ENCODE measurements at places on chromosomes 13 and 19.

- DNase-seq = no peak
These were observed 119.3 kb upstream of the GJB6 start for GRCh38 chr13:20351281-20352022.

GRCh38 chr13:27679396-27679795, 57.7 kb downstream of the POLR1D start:
- DNase-seq = no peak

GRCh38 chr13:59247171-59247570, 916.6 kb downstream of the DIAPH3 start:
- no peak for DNase-seq

DNA sequence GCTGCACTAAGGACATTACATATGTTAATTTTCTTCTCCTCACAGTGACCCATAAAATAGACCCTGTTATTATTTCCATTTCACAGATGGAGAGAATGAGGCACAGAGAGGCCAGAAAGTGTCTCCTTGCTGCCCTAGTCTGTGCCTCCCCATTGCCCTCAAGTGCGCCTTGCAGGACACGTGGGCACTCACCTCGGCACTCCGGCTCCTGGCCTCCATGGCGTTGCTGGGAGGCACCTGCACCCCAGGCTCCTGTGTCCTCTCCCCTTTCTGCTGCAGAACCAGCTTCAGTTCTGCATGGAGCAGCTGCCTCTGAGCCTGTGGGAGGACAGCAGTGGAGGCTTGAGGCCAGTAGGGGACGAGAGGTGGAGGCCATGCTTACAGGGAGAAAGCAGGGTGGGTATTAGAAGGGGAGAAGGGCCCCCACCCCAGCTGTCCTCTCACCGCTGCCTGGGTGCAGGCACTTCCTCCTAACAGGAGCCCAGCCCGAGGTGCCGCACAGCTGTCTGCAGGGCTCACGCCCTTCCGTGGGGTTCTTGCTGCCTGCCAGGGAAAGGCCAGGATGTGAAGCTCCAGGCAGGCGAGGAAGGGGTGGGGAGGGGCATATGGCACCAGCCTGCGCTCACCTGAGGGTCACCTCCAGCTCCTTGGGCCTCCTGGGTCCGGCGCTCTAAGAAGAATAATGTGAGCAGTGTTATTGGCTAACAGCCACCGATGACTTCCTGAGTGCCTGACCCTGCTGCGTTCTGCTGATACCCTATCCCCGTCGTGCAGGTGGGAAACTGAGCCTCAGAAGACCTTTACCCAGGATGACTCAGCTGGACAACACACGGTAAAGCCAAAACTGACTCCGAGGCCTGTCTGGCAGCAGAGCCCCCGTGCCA, 5.2 kb downstream of the PRX start:
- DNase-seq = no peak

DNA sequence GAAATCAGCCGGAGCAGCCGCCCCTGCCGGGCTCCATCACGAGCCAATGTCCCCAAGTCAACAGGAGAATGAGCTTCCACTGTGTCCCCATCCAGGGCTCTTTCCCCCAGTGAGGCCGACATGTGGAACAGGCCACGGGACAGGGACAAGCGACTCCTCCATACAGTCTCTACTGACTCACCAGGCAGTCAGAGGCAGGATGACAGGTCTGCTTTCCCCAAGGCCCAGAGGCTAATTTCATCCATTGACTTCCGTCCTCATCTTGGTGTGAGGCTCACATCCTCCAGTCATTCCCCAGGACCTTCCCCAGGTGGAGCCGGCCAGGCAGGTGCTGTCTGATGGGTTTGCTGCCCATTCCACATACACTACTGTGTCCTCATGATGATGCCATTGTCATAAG, 3.5 kb downstream of the CEACAM6 start:
- DNase-seq = no peak

GRCh38 chr19:48333467-48334384, 8.4 kb downstream of the EMP3 start:
- DNase-seq = peak; percentile 95
